ENCODE measurements at places on chromosomes 2 and 18.

DNA sequence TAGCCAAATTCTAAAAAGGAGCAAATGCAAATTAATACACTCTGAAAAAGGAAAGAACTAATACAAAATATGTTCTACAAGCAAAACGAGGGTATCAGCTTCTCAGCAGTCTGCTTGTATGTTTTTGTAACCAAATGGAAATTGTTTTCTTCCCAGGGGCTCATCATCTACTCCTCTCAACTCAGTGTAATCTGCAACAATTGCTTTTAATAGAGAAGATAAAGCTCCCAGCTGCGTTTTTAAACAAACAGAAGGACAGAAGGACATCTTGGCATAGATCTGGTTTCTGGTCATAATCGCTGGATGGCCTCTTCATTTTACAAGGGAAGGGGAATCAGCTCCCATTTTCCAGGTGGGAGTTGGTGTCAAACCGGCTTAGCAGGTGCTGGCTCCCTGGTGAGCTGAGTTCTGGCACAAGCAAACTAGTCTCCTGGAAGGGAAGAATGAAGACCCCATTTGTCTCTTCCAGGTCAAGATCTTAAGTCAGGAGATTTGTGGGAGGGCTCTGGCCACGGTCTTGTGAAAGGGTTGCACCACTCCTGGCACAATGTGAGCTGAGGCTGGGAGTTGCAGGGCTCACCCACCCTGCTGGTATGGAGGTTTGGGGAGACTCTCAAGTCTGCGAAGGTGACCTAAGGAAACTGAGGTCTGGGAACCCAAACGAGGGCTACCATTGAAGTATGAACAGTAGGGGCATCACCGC is 41.6 kb downstream of the NPPC start:
- DNase-seq, result no peak

DNA sequence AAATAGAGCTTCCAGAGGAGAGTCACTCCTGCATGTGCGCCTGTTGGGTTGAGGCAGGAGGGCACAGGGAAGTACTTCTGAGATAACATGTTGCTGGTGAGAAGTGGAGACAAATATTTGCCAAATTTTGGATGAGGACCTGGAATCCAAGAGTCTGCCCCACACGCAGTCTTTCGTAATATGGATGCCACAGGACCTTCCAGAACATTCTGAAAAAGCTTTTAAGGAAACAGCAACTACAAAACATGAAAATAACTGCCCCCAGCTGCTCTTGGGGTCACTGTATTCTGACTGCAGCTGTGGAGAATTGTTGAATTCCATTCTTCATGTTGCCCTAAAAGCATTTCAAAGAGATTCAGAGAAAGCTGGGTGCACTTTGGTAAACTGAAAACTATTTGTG is 227.5 kb downstream of the C1D start:
- DNase-seq, result no peak

DNA sequence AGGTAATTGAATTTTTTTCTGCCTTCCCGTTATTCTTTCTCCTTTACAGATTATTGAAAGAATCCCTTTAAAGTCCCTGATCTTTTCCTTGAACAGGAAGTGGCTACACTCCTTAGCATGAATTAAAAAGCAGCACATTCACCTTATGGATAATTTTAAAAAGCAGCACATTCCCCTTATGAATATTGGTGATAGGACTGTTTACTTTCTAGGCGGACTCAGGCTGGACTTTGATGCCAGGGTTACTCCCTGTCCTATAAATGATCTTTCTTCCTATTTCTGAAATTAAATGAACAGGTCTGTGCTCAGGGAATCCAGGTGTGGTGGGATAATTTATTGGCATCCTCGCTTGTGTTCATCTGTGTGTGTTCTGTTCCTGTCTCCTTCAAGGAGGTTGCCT is 226.0 kb downstream of the DCDC2C start:
- DNase-seq, result no peak

DNA sequence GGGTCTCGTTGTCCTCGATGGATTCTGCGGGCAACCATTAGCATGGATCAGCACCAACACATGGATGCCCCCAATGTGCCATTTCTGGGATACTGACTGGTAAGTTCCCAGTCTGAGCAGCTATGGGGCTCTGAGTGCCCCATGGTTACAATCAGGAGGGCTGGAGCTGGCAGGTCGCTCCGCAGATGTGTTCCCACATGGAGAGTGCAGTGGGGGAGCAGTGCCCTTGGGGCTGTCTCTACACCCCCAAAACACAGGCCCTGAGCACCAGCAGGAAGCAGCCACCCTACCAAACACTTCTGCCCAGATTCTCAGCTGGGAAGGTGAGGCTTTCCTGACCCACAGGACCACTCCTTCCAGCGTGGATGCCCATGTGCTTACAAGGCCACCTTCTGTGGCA is 8.0 kb downstream of the NGEF start:
- DNase-seq, result no peak

- no peak for DNase-seq
Measured at GRCh38 chr2:218381916-218382366, at the start of gene SLC11A1. Gene SLC11A1 (plus strand): TSS chr2:218382273. CDS start chr2:218382369, 96 bp downstream.

DNA sequence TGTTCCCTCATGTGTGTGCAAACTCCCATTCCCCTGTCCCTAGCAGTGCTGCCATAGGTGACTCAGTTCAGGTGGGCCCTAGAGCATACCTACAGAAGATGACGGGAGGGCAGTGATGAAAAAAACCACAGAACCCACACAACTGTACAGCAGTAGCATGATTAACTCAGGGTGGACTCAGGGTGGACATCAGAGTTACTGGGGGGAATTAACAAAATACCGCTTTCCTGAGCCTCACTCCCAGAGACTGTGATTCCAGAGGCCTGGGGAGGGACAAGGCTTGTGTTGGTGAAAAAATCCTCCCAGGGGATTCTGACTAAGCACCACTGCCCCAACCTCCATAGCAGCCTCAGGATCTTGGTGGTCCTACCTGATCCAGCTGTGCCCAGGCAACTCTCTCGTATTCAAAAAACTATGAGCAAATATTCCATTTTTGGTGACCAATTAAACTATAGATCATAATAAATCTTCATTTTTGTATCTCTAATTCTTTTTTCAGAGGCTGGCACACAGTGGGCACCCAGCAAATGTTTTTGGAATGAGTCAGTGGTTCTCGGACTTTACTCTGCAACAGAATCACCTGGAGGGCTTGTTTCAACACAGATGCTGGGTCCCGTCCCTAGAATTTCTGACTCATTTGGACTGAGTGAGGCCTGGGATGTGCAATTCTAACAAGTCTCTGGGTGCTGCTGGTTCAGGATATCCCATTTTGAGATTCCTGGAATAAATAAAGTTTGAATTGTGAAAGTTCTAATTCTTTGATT is 84.1 kb upstream of the NABP1 start:
- DNase-seq, result no peak

- DNase-seq, result no peak
Measured at GRCh38 chr2:54387059-54387991, 68.8 kb upstream of the SPTBN1 start.

DNA sequence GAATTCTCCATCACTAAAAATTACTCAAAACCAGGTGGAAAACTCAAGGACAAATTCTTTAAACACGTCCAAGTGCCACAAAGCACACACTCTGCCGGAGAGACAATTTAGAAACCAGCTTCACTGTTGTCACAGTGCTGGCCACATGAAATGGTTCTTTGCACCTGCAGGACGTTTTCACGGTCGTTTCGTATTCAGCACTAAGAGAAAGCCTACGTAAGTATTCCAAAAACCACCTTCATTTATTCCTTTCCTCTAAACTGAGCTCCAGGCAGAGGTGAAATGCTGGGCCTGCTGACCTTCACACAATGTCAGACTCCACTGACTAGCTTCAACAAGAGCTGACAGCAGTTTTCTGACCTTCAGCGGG is 680 bp downstream of the ATP5F1A start:
- DNase-seq, result no peak

- DNase-seq, result no peak
Measured at GRCh38 chr2:7028846-7029245, 111.6 kb downstream of the RNF144A start.

GRCh38 chr2:46966576-46966975 is 51.0 kb upstream of the MCFD2 start:
- no peak for DNase-seq

DNA sequence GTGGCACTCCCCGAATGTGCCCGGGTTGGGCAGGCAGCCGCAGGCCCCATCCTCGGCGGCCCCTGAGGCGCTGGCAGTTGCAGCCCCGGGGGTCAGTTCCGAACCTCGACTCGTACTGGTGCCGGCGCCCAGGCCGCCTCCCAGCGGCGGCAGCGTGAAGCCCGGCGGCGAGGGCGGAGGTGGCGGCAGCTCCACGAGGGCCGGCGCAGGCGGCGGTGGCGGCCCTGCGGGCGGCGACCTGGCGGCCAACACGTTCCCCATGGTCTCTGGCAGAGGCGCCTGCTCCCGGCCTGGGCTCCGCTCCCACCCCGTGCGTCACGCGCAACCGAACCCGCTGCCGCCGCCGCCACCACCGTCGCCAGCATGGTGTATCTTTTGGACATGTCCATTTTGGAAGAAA is 196.3 kb downstream of the CCDC74A start:
- no peak for DNase-seq

- DNase-seq, result no peak
Measured at GRCh38 chr2:65877331-65878010, 445.1 kb upstream of the SPRED2 start.

- DNase-seq, result no peak
Measured at GRCh38 chr2:66696886-66697285, 262.0 kb downstream of the MEIS1 start.

DNA sequence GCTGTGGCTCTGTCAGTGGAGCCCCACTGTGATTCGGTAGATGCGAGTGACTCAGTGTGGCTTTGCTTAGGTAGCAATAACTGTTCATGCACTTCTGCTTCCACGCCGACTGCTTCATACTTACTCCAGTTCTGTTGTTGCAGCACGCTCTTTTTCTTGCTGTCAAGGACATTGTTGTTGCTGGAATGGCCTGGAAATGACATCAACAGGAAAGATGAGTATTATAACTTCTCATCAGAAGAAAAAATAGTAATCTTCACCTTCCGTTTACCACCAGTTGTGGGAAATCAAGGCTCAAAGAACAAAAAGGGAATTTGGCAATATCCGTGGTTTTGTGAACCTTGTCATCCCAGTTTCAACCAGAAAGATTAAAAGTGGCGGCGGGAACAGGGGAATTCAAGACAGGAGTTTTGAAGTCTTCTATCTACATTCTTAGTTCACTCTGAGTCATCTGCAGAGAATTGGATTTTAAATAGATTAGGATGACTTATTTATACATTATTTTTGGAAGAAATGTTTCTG is 8.3 kb downstream of the TM4SF20 start:
- DNase-seq, result no peak
